ENCODE measurements at places on chromosomes 16 and 17.

DNA sequence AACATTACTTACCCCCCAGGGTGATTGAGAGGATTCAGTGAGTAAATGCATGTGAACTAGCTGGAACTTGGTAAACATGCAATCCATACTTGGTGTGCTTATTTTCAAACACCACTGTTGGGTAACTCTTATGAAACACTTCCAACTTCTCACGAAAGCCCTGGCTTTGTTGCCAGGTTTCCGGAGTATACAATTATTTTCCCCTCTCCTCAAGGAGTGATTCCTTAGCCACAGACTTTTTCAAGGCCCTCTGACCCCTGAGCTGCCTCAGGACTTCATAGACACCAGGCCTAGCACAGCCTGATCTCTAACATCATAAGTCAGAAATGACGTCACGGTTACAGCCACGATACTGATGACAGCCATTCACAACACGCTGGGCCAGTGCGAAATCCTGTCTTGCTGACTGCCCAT lies 27.6 kb downstream of the HSD17B2 start:
- peak; percentile 89 for DNase-seq

DNA sequence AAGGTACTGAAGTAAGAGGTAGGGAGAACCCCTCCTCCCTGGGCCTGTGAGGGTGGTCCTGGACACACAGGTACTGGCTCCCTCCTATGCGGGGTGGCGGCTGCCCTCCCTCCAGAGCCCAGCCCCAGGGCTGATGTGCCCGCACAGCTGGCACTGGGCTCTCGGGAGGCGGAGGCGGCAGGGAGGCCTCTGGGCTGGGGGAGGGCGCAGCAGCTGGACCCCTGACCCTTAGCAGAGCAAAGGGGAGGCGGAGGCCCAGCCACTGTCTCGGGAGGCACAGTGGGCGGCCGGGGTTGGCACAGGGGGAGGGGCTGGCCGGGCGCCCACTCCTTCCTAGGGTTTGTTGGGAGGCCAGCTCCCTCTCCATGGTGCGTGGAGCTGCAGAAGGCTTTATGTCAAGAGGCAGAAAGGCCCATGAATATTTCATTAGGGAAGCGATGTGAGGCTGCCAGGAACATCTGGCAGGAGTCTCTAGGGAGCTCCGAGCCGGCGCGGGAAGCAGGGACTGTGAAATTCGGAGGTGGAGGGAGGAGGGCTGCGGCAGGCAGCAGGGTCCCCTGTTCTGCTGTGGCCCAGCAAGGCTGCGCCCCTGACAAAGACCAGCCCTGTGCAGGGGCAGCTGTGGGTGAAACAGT lies 44.1 kb upstream of the ACSF3 start:
- DNase-seq, result no peak

- no peak for DNase-seq
Measured at GRCh38 chr17:19014628-19015215, 10.2 kb upstream of the FAM83G start.

DNA sequence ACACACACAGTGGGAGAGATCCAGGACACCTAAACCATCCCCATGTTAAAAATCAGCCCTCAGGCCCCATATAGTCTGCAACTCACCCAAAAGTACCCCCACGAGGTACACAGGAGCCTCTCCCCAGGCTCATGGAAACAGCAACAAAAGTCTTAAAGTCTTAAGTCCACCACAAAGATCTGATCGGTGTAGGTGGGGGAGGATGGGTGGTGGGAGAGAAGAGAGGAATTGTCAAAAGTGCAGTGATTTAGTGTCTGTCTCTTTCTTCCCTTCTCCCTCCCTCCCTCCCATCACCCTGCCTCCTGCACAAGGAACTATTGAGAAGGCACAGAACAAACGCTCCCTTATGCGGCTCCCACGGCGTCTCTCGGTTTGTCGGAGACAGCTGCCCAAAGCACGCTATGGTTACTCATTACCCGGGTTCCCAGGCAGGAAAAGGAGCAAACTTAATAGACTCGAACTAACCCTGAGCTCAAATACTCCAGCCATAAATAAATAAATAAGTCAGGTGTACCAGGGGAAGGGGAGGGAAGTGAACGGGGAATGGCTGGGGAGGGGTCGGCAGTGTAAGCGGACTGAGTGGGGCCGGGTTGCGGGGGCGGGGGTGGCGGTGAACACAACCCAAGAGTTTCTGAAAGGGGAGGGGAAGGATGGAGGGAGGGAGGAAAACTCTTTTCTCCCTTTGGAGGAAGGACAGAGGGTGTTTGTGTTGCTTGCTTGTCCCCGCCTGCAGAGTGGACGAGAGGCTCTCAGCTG lies 477.4 kb downstream of the SLC39A11 start:
- DNase-seq, result no peak

- no peak for DNase-seq
Measured at GRCh38 chr17:73293480-73293911, 18.3 kb downstream of the CDC42EP4 start.

DNA sequence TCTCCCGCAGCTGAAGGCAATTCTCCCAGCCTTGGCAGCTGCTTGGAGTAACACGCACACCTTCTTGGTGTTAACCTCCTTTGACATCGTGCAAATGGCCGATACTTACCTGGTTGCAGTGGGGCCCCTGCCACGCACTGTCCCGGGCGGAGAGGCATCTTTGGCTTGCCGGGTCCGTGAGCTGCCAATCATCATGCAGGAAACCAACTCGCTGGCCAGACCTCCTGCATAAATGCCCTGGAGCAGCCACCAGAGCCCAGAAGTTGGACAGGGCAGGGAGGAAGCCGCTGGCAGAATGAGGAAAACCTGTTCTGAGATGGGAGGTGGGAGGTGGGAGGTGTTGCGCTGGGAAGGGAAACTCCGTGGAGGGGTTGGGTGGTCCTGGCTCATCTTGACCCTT lies 41.7 kb upstream of the CREBBP start:
- no peak for DNase-seq

DNA sequence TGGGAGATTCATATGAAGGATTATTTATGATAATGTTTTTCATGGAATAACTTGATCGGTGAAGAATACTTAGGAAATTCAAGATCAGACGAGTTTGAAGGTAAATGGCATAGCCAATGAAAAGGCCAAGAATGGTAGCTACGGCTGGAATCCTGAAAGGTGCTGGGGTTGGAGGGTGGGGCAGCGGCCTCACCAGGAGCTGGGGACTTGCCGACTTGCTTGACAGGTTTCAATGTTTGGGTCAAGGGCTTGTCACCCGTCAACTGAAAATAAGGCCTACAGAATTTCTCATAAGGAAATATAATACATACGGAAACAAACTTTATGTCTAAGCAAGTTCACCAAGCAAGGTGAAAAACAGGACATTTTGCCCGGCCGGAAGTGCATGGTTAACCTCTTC lies 9.9 kb downstream of the CRYM start:
- DNase-seq, result no peak

DNA sequence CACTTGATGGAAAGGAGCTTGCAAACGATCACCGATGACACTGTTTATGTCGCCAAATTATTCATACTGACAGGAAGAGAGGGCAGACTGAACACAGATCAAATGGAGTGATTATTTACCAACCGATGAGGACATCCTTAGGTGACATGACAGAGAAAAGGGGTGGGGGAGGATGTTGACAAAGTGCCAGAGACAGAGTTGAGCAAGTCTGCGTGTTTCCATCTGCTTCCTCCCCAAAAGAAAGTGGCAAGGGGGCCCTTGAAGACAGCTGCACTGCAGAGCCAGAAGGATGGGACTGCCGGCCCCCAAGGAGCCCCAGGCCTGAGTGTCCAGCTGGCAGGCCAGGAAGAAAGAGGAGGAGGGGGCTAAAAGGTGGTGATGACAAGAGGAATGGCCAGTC lies 191.0 kb upstream of the RPL38 start:
- no peak for DNase-seq

- DNase-seq, result no peak
Measured at GRCh38 chr17:59366773-59367656, 35.6 kb downstream of the YPEL2 start.
